ENCODE measurements at places on chromosomes 16 and 17. TPM values are rescaled to one million over a fixed set of nuclear protein-coding genes. Genes with fewer than 3 reads are reported as not detected.

Gene CNTD1
- 1.6 TPM for total RNA-seq

Gene KRT39
- total RNA-seq: 0.59 TPM

Gene ZSCAN10
- total RNA-seq: not detected

Gene SPNS3
- 0.24 TPM for total RNA-seq

Gene EFTUD2
- total RNA-seq: 108 TPM

Gene RHBDF2
- total RNA-seq: 47.8 TPM

Gene SNX20
- total RNA-seq: 15.4 TPM

Gene CEP295NL
- 5.5 TPM for total RNA-seq

Gene GNG13
- not detected for total RNA-seq

Gene TPSG1
- total RNA-seq: 2.9 TPM

Gene CD19
- 0.21 TPM for total RNA-seq

Gene LGALS9B
- total RNA-seq: not detected

Gene NUBP1
- 37.7 TPM for total RNA-seq

Gene UMOD
- total RNA-seq: not detected

All from lower lobe of right lung (tissue), 2 donors.